ENCODE measurements at places on chromosomes 3 and 15.

DNA sequence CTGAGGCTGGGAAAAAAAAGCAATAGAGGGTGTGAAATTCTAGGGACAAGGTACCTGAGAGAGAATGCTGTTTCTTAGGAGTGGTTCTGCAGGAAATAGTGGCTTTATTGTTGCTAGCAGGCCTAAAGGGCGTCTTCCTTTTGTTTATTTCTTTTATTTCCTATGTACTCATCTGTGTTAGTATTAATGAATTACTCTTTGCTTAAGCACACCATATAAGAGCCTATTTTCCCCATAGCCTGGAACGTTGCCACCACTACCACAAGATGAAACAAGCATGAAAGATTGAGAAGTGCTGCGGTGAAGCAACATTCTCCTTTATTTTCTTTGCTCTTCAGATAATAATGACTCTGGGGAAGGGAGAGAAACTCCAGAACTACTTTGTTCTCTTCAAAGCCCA lies 21.3 kb upstream of the GOLIM4 start:
- no peak for DNase-seq

- DNase-seq, result no peak
Observed at GRCh38 chr3:10376353-10376752, 55.4 kb upstream of the SEC13 start.

- no peak for DNase-seq
Observed at GRCh38 chr3:99317201-99317600, 321.2 kb upstream of the COL8A1 start.

DNA sequence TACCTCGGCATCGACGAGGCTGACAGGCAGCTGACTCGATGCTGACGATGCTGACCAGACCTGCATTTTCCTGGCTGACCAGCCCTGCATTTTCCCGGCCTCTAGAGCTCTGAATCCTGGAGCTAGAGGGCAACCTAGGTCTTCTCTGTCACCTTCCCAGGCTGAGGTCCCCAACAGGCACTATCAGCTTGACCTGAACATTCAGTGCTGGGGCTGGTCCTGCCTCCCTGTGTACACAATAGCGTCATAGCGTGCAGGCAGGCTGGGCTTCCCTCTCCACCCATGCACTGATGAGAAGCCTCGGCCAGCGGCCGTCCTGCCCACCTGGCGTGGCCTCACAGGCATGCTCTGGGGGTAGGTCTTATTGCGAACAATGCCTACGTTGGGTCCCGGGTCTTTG lies 62.3 kb upstream of the SNRPA1 start:
- no peak for DNase-seq

GRCh38 chr15:39736412-39737195 lies 46.0 kb downstream of the FSIP1 start:
- no peak for DNase-seq

DNA sequence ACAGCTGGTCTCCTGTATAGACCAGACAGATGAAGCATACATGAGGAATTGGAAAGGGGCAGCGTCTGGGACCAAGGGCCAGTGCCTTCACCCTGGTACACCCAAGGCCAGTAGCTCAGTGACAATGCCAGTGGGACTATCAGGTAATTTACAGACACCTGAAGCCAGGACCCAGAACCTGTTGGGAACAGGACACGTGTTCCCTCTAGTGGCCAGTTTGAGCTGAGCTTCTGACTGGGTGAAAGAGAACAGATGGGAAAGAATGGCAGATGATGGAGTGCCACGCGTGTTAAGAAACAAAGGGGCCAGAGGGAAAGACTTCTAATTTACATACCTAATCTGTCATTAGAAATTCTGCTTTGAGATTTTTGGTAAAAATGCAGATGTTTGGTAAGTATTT lies 5.1 kb upstream of the SLC25A38 start:
- no peak for DNase-seq

- DNase-seq, result peak; percentile 72
Observed at GRCh38 chr3:185983495-185984141, 45.8 kb upstream of the TRA2B start.
